ENCODE measurements at places on chromosomes 12 and 14.

DNA sequence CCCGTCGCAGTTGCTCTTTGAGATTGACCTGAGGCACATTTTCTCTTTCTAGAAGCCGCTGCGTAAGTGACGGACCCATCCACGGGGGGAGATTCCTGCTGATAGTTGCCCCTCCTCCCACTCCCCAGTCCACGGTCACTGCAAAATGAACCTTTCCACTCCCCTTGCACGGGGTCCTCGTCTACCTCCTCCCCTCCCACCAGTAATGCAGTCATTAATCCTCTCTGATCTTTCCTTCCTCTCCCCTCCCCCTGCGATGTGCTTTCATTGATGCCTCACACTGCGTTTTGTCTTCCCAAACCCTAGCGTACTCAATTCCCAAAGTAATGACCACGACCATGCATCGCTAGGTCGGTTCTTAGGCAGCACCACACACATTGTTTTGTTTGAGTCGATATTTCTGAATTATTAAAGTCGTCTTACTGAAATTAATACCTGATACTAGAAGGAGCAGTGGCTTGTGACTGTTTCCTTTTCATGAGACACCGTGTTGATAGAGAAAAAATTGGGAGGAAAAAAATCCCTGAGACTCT is 857 bp downstream of the ETNK1 start:
- DNase-seq, result peak; percentile 23

- DNase-seq, result peak; percentile 65
These were observed 13.2 kb downstream of the KCNH3 start for GRCh38 chr12:49552014-49552413.

DNA sequence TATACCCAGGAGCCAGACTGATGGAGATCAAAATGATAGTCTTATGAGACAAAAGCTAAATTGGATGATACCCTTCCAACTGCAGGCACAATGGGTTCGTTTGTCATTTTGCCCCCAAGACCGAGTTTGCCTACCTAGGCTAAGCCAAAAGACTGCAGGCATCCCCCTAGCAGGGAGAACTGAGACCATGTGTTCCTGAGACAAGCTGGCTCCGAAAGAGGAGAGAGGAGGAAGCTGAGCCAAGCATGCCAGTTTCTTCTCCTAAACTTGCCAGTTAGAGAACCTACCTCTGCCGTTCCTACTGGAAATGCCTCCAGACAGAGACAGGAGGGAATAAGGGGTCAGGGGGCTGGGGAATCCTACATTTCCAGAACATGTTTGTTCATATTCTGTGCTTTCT is 8.3 kb upstream of the ELK3 start:
- no peak for DNase-seq

- DNase-seq, result no peak
These were observed 756 bp downstream of the LGR5 start for GRCh38 chr12:71440345-71440762.

GRCh38 chr14:23405096-23405495 is 3.0 kb downstream of the MYH6 start:
- DNase-seq, result no peak

GRCh38 chr12:81296556-81297305 is 218.9 kb downstream of the ACSS3 start:
- no peak for DNase-seq

DNA sequence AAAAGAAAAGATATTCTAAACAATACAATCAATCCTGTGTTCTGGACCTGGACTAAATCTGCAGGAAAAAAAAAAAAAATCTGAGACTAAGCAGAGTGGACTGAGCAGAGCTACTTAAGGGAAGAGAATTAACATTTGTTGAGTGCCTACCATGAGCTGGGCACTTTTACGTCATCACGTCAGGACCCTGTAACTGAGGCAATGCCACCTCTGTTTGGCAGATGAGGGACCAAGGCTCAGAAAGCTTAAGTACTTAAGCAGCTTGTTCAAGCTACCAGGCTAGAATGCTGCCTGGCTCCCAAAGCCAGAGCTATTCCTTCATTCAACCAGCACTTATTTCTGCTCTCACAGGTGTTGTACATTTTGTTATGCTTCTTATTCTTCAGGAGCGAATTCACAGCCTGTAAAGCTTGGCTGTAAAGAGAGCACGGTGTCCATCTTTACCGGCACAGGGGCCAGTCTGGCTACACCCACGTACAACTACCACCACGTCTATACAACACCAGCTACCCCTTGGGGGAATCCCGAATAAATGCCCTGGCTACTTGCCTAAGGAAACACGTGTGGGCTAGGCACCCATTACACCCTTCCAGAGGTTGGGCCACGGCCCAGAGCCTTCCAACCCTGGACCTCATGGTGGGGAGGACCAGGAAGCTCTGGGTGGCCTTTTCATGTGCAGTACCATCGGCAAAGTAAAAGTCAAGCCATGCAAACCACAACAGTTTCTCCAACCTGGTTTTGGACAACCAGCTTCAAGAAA is 27.0 kb downstream of the TMCC3 start:
- no peak for DNase-seq

GRCh38 chr14:65184032-65184764 is 81.9 kb upstream of the MAX start:
- no peak for DNase-seq
